IPS DF 19.7 (cell line): ENCODE measurements at places on chromosomes 1 and 21.

DNA sequence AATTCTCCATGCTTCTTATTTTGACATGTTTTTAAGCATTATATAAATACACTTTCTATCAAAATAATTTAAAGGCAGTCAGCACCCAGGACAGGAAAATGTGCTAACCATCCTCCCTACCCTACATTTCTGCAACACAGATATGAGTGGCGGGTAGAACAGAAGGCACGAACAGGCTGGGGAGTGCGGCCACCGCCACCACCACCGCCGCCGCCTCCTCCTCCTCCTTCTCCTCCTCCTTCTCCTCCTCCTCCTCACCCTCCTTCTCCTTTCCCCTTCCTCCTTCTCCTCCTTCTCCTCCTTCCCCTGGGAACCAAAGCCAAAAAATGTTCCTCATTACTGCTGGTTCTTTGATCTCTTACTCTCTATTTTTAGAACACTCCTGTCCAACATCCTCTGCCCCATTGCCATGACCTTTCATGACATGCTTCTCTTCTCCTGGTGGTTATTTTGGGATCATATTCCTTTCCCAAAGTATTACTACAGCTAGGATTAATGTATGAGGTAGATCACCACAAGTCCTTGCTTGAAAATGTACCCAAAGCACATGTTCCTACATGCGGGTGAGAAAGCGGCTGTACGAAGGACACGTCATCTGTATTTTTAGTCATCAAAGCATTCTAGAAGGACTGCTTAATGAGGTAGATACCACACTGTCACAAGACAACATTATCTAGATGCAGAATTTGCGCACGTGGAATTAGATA is 24.5 kb upstream of the CCN1 start:
- DNase-seq: no peak

GRCh38 chr1:63798284-63798683 is 24.5 kb downstream of the ROR1 start:
- DNase-seq: no peak

DNA sequence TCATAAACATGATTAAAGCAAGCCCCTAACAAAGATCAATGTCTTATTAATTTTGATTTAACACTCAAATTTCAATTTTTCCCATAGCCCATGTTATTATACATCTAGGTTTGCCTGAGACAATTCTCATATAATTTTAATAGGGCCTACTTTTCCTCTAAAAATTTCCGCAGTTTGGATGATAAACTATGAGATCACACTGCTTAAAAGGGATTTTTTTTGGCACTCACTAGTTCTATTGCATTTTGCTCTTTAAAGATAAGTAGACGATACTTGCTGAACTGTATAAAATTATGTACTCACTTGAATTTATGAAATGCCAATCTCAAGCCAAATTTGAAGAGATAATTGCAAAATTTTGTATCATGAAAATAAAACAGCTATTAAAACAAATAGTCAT is 480.4 kb upstream of the ZRANB2 start:
- no peak for DNase-seq

DNA sequence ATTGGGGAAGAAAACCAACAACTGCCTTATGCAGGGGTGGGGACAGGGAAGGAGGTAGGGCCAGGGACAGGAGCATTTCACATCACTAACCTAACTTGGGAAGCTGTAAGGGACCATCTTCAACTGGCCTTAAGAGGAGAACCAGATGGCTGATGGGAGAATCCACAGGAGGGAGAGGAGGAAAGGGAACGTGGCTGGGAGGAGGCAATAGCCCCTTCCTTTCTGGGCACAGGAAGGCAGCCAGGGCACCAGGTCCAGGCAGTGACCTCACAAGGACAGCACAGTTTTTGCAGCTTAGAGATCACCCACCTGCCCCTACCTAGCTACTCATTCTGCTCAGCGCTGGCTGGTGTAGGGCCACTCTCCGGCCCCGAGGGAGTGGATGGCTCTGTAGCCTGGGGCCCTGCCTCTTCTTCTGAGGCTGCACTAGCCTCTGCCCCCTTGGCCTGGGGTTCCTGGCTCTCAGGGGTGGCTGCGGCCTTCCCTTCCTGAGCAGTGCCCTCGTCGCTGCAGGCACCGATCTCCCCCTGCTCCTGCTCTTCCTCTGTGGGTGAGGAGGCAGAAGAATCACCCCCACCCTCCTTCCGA is 1.7 kb downstream of the MARCKSL1 start:
- no peak for DNase-seq

DNA sequence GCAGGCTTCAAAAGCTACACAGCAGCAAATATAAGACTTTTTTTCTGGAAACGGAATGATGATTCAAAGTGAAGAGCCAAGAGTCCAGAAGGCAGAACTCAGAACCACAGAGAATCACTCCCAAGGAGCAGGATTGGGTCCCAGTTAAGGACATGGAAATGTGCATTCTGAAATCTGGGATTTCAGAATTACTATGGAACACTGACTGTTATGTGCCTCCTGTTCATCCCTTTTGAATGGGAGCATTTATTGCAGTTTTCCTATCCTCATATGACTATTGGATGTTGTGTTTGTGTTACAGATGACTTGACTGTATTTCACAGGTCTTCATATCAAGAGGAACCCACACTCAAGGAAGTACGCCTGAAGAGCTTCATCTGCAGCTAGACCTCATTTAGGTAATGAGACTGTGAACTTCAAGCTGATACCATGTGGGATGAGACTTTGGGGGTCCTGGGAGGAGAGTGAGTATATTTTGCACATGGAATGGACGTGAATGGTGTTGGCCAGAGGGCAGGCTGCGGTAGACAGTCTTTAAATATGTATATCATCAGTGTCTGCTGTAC is 17.1 kb upstream of the CAP1 start:
- no peak for DNase-seq

DNA sequence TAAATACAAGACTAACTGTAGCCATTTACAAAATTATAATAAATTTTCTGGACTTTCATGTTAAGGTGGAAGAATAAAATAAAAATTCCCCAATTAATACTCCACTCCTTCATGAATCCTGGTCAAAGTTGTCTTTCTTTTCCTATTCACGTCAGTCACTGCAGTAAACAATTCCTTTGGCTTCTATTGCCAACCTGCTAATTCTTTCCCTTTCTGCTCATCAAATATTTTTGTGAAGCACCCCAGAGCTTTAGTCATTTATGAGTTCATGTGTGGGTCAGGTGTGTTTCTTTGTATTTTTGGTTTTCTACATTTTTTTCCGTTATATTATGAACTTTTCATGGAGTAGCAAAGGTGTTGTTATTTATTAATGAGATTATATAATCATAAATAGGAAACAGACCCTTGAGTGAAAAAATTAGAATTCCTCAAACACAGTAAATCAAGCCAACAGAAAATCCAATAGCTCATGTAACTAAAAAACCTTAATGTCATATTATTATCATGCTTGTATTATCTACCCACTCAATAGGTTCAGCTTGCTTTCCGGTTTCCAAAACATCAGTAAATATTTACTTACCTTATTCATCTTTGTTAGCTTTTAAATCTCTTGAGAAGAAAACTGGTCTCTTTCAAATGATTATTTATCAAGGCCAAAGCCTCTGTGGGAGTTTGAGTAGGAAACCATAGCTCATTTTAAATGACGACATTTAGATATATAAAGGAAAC is 29.6 kb upstream of the PLA2G4A start:
- no peak for DNase-seq

DNA sequence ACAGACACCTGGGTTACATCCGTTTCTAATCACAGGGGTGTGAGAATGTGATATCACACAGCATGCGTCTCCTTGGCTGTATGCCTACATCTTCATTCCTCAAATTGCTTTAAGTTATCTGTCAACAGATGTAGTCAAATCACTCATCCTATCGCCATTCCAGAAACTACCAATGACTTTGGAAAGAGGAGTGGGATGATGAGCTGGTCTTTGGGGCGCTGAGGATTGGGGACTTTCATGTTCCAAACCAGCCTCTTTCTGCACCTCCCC is 104.8 kb downstream of the NAV1 start:
- DNase-seq: no peak

- no peak for DNase-seq
Measured at GRCh38 chr1:227928811-227929375, 18.8 kb downstream of the WNT9A start.

GRCh38 chr1:228814176-228814575 is 78.9 kb downstream of the RHOU start:
- DNase-seq: no peak
